ENCODE measurements at places on chromosomes 3 and 15.
A peak's percentile ranks its signal among the peaks of the same experiment; 100 is the strongest.

- no peaks in the 10 kb centered on the region for H3K27me3 ChIP-seq
- H3K4me3 ChIP-seq, result no peak overlapping the region
- H3K4me1 ChIP-seq, result no peaks in the 10 kb centered on the region
- no peaks in the 10 kb centered on the region for H3K36me3 ChIP-seq
Measured at GRCh38 chr15:98518823-98519561, 129.3 kb upstream of the IGF1R start.

DNA sequence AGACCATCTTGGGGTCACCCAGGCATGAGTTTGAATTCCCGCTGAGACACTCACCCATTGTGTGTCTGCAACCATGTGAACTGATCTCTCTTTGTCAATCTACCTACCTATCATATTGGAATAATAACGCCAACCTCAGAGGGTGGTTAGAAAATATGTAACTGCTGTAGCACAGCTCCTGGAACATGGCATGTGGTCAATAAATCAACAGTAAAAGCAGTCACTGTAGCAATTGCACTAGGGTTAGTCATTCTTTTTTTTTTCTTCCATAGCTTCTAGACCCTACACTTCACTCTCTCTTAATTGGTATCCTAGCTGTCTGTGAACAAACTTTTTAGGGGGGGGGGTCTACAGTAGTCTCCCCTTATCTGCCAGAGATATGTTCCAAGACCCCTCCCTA is 64.2 kb upstream of the SLCO2A1 start:
- no peak overlapping the region for H3K27ac ChIP-seq
- no peak for DNase-seq
- H3K36me3 ChIP-seq, result no peaks in the 10 kb centered on the region
- no peaks in the 10 kb centered on the region for H3K27me3 ChIP-seq

- no peak overlapping the region for H3K4me3 ChIP-seq
- no peaks in the 10 kb centered on the region for H3K4me1 ChIP-seq
- H3K27me3 ChIP-seq, result no peaks in the 10 kb centered on the region
- H3K36me3 ChIP-seq, result no peaks in the 10 kb centered on the region
- no peak for DNase-seq
- H3K27ac ChIP-seq, result no peak overlapping the region
Measured at GRCh38 chr15:41309226-41309905, 23.0 kb downstream of the OIP5 start.

- H3K36me3 ChIP-seq, result no peaks in the 10 kb centered on the region
- no peaks in the 10 kb centered on the region for H3K4me1 ChIP-seq
- H3K27me3 ChIP-seq, result no peaks in the 10 kb centered on the region
- no peak overlapping the region for H3K27ac ChIP-seq
Measured at GRCh38 chr15:69548395-69549180, 96.0 kb downstream of the RPLP1 start.

DNA sequence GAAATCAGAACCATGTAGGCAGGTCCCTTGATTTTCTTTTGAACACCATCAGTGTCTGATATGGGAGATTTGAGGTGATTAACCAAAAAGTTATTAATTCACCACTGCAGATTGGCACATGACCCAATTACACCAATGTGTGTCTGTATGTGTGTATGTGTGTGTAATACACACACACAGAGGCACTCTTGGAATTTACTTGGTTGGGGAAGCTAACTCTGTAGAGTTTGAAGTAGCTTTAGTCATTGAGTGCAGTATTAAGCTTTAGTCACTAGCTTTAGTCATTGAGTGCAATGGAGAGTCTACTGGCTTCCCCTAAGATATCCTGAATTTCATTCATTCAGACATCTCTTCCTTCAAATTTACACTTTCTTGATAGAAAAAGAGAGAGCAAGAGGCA is 109.4 kb upstream of the C15orf61 start:
- H3K27ac ChIP-seq, result no peak overlapping the region
- H3K4me3 ChIP-seq, result no peak overlapping the region
- no peak for DNase-seq
- H3K27me3 ChIP-seq, result no peaks in the 10 kb centered on the region
- H3K36me3 ChIP-seq, result no peaks in the 10 kb centered on the region

GRCh38 chr3:106029954-106030626 is 161.3 kb upstream of the CBLB start:
- no peaks in the 10 kb centered on the region for H3K27me3 ChIP-seq
- H3K4me3 ChIP-seq, result no peak overlapping the region
- H3K36me3 ChIP-seq, result no peaks in the 10 kb centered on the region
- H3K27ac ChIP-seq, result no peak overlapping the region
- DNase-seq, result no peak

DNA sequence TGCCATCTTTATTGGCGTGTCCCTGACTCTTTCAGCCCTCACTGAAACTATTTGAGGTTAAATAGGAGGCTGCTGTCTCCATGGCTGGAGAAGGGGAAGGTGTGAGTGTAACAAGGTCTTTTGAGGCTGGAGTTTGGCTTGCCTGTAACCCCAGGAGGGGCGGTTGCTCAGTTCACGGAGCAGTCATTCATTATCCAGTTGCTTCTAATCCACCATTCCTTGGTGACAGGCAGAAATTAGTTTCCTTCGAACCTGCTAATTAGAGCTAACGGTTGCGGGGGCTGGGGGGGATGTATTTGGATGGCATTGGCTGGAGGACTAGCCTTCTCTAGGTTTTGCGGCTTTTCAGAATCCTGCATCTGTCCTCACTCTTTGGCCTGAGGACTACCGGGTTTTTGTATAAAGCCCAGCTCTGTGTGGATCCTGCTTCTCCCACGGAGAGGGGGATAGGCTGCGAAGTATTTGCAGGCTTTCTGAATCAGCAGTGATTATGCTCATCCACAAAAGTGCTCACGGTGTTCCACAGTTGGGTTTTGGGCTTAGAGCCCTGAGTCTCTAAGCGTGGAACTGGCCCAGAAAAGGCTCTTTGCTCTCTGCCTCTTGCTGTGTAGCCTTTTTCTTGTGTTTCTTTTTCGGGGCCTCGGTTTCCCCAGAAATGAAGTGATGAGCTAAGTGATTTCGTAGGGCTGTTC is 18.6 kb downstream of the FGD5 start:
- DNase-seq, result no peak
- no peaks in the 10 kb centered on the region for H3K27me3 ChIP-seq
- no peak overlapping the region for H3K27ac ChIP-seq

DNA sequence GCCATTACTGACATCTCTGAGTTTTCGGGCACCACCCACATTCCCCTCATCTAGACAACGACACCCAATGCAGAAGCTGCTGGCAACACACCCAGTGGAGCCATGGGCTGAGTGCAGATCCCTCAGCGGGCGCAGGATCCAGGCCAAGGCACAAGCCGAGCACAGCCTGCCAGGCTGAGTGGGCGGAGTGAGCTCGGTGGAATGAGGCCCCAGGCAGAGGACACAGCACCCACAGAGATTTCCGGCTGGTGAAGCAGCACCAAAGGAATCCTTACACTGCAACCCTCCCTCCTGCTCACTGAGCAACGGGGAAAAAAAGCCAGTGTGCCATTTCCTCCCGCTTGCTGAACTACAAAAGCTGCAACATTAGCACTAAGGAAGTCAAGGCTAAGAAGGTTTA is 34.3 kb downstream of the ZMAT3 start:
- no peaks in the 10 kb centered on the region for H3K27me3 ChIP-seq
- peaks cover 20% of the 10 kb centered on the region for H3K4me1 ChIP-seq
- H3K36me3 ChIP-seq, result no peaks in the 10 kb centered on the region
- peak overlapping the region; percentile 50 for H3K27ac ChIP-seq
- H3K4me3 ChIP-seq, result peak overlapping the region; percentile 13

GRCh38 chr3:10534066-10534465 is 28.7 kb upstream of the ATP2B2 start:
- no peak for DNase-seq
- no peaks in the 10 kb centered on the region for H3K4me1 ChIP-seq
- H3K36me3 ChIP-seq, result no peaks in the 10 kb centered on the region
- H3K27ac ChIP-seq, result no peak overlapping the region
- no peak overlapping the region for H3K4me3 ChIP-seq
- H3K27me3 ChIP-seq, result no peaks in the 10 kb centered on the region

DNA sequence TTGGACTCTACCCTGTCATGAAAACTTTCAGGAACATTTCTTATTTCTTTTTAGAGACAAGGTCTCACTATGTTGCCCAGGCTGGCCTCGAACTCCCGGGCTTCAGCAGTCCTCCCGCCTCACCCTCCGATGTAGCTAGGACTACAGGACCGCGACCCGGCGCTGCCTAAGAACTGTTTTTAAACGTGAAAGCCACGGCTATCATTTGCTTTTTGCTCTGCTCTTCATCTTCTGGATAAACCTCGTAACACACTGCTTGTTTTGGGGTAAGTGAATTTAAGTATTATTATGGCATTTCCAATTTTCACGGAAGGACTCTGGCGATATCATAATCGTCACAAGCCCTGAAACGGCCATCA is 14.3 kb upstream of the CCNL1 start:
- peak overlapping the region; percentile 97 for H3K27ac ChIP-seq
- peaks cover 11% of the 10 kb centered on the region for H3K4me1 ChIP-seq
- DNase-seq, result no peak
- peak overlapping the region; percentile 78 for H3K4me3 ChIP-seq

- H3K4me3 ChIP-seq, result no peak overlapping the region
- no peak overlapping the region for H3K27ac ChIP-seq
Measured at GRCh38 chr3:40191850-40192448, 117.6 kb upstream of the EIF1B start.

DNA sequence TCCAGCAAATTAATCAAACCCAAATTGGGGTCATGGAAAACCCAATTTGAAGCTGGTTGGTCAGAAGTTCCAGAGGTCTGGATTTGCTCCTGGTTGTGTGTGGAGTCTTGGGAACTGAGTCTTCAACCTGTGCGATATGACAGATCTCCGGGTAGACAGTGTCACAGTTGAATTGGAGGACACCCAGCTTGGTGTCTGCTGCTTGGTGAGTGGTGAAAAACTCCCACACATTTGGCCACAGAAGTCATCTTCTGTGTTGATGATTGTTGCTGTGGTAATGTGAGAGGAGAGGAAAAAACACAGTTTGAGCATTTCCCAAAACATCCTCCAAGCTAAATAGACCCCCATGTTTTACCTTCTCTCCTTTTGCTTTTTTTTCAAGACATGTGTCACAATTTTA is 218.1 kb downstream of the TP63 start:
- H3K36me3 ChIP-seq, result no peaks in the 10 kb centered on the region
- H3K4me3 ChIP-seq, result no peak overlapping the region
- H3K27me3 ChIP-seq, result no peaks in the 10 kb centered on the region

- H3K4me3 ChIP-seq, result no peak overlapping the region
- no peak for DNase-seq
- H3K27me3 ChIP-seq, result no peaks in the 10 kb centered on the region
- H3K4me1 ChIP-seq, result peaks cover 3% of the 10 kb centered on the region
Measured at GRCh38 chr15:85730001-85730820, 64.5 kb downstream of the KLHL25 start.

- no peak overlapping the region for H3K27ac ChIP-seq
- H3K4me3 ChIP-seq, result no peak overlapping the region
- no peaks in the 10 kb centered on the region for H3K27me3 ChIP-seq
- no peaks in the 10 kb centered on the region for H3K36me3 ChIP-seq
- DNase-seq, result no peak
Measured at GRCh38 chr3:63963496-63963895, 51.3 kb upstream of the SCAANT1 start.
